Activated CD4-positive, alpha-beta memory T cell treated with anti-CD3 and anti-CD28 coated beads for 36 hours (primary cell): ENCODE measurements at places on chromosomes 2 and 18. TPM values are rescaled to one million over a fixed set of nuclear protein-coding genes. Genes with fewer than 3 reads are reported as not detected.

The PDE11A gene
- total RNA-seq: not detected

DNA sequence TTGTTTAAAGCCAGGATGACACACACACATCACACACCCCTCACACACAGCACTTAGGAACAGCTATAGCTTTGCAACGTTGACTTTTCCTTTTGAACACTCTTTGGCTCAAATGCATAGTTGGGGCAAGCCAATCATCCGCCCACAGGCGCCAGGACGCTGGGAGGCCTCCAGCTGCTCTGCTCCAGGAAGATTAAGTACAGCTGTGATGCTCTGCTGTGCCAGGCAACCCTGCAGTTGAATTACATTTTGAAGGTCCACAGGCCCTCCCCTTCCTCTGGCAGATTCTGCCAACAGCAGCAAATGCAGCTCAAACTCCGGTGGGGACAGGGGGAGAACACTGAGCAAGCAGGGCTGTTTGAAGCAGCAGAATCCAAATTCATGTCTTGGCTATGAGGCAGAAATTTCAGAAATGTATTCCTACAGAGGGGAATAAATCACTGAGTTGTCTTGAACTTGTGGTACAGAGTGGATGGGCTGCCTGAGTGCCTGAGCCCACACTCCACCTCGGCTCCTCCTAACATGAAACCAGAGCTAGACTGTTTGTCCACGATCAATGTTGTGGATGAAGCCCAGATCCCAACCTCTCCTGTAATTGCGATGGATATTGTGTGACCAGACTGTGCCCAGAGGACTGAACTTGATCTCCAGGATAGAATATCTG is 86.5 kb upstream of the PPP1CB start:
- no peak for DNase-seq

GRCh38 chr2:85158559-85159273 is 25.5 kb downstream of the TCF7L1 start:
- no peak for DNase-seq

DNA sequence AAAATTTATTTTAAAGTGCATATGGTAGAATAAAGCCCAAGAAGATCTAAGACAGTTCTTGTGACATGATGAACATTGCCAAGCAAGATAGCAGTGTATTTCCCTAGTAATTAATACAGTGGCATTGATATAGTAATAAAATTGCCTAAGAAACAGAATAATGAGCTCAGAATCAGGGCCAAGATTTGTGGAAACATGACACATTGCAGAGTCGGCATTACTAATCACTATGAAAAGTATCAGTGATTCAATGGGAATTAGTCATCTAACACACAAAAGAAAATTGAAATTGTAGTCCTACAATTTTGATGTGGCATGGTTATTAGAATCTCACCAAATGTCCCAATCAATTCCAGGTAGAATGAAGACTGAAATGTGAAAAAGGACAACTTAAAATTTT is 243.0 kb upstream of the CYRIA start:
- no peak for DNase-seq

- DNase-seq: no peak
Observed at GRCh38 chr18:51345848-51346391, 148.4 kb upstream of the MEX3C start.

DNA sequence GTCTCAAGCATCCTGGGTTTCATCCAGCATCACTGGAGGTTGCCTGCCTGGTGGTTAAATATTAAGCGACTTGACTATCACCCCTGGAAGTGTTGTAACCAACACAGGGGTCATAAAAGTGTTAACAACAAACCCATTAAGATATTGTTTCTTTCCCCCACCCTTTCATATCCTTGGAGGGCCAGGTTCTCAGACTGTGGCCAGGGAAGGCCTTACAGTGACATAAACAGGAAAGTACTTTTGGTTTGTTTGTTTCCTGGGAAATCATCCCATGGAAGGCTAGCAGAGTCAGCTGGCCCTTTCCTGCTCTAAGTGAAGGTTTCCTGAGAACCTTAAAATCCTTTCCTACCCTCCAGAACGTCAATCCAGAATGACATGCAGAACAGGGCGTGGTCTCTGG is 160.9 kb downstream of the CLIP4 start:
- no peak for DNase-seq

- DNase-seq: no peak
Observed at GRCh38 chr2:176187200-176187898, 1.1 kb upstream of the HOXD1 start.

GRCh38 chr2:85277416-85278158 is 50.2 kb downstream of the TGOLN2 start:
- DNase-seq: no peak

The FEV gene
- not detected for total RNA-seq

- no peak for DNase-seq
Observed at GRCh38 chr2:10369269-10370255, 66.9 kb downstream of the HPCAL1 start.

DNA sequence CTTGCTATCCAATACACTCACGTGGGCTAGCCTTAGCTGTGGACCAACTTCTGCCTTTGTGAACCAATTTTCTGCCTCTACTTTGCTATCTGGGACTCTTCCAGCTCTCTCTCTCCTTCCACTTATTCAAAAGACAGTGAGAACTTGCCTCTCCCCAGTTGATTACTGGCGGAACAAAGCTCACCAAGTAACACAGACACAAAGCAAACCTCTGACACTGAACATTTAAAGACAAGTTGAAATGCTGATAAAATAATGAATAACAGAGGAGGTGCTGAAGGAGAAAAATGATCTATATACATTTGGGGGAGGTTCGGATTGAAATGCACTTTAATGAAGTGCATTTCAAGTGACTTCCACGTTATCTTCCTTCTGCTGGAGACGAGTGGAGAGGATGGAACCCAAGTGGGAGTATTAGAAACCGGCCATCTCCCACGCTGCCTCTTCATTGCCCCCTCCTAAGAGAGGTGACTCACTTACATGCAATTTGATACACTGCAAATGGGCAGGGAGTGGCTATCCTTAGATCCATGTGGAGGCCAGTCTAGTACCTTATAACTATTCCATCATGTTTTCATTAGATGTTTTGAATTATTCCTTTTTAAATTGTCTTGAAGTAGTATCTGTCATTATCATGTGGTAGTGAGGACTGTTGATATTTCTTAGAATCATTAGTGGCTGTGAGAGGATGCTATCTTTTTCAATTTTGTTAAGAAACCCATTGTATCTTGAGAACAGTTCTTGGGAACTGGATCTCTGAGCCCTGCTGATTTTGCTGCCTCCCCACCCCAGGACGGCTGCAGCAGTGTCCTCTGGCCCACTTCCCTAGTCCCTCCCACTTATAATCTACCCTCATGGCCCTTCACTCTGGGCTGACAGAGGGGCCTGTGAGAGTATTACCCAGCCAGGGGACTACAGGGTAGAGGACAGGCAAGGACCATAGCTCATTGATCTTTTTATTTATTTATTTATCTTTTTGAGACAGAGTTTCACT is 6.0 kb upstream of the GLI2 start:
- DNase-seq: no peak

- DNase-seq: no peak
Observed at GRCh38 chr2:72145658-72146329, 1.9 kb downstream of the CYP26B1 start.

- DNase-seq: no peak
Observed at GRCh38 chr2:176112375-176113302, 3.9 kb upstream of the HOXD10 start.

- DNase-seq: no peak
Observed at GRCh38 chr2:61950571-61951315, 45.3 kb downstream of the COMMD1 start.

The PRKAG3 gene
- total RNA-seq: not detected

DNA sequence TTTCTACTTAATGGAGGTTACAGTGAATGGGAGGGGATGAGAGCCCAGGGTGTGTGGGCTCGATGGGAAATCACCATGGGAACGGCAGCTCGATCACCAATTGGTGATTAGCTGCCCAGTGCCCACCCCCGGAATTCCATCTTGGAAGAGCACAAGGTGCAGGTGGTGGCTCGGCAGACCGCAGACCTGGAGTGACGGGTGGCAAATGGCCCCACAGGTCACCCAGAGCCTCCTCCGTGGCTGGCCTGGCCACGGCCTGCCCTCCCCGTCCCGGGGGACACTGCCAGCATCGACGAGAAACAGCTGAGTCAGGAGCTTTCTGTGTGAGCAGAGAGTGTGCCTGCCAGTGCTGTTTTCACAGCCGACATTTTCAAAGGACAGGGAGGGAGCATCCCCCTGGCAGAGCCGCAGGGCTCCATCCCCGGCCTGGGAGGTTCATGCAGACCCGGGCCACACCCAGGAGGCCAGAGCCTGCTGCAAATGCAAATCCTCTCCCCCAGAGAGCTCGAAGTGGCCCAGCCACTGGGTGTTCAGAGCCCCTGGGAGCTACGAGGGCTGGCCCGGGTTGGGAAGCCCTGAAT is 176.4 kb upstream of the MYT1L start:
- DNase-seq: no peak

DNA sequence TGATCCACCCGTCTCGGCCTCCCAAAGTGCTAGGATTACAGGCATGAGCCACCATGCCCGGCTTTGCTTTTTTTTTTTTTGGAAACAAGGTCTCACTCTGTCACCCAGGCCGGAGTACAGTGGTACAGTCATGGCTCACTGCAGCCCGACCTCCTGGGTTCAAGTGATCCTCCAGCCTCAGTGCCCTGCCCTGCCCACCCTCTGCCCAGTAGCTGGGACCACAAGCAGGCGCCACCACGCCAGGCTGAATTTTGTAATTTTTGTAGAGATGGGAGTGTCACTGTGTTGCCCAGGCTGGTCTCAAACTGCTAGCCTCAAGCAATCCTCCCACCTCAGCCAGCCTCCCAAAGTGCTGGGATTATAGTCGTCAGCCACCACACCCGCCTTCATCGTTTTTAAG is 11.6 kb upstream of the PSD4 start:
- no peak for DNase-seq

GRCh38 chr2:11042841-11043240 is 112.4 kb upstream of the SLC66A3 start:
- DNase-seq: no peak

The MAB21L4 gene
- not detected for total RNA-seq

DNA sequence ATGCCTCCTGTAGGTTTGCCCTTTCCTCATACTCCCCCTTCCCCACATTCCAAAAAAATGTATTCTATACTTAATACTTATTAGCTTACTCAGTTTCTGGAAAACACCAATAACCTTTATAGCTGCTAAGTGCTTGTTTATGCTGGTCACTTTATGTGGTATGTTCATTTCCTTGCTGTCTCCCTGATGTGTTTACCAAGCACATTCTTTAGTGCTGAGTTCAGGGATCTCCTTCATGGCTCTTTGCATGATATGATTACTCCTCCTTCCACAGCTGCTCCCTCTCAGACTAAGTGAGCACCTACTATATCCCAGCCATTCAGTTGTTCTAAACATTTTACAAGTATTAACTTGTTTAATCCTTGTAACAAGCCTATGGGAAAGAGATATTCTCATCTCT is 698.3 kb upstream of the FANCL start:
- no peak for DNase-seq

The MC4R gene
- total RNA-seq: not detected

- no peak for DNase-seq
Observed at GRCh38 chr2:160306985-160307384, 106.9 kb upstream of the ITGB6 start.

The DYNC2LI1 gene
- 17.7 TPM for total RNA-seq

DNA sequence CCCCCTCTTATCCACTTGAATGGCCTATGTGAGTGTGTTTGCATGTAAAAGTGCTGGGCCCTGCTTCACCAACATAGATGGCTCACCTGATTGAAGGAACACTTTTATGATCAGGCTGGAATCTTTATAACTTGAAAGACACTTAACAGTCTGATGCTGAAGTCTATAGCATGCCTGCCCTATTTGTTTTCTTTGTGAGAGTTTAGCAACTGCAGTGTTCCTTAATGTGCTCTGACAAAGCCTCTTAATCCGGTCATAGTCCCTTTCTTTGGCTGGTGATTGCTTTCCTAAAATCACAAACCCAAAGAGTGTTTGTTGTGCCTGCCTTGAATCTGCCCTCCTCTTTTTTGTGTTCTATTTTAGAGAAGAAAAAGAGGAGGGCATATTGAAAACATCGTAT is 1382.8 kb upstream of the CELF4 start:
- no peak for DNase-seq

The ICOS gene
- total RNA-seq: 187 TPM

The MAP3K19 gene
- not detected for total RNA-seq

GRCh38 chr2:1686784-1687105 is 57.6 kb downstream of the PXDN start:
- DNase-seq: no peak
